ENCODE measurements at places on chromosomes 7 and 10. TPM values are rescaled to one million over a fixed set of nuclear protein-coding genes. Genes with fewer than 3 reads are reported as not detected.

Gene GDF10
- total RNA-seq = not detected

Gene ACTA2
- total RNA-seq = 58.1 TPM

Gene METTL2B
- 33.1 TPM for total RNA-seq

Gene PROSER2
- 6.7 TPM for total RNA-seq

Gene RPEL1
- total RNA-seq = 0.10 TPM

Gene CLCN1
- total RNA-seq = not detected

Gene PPP1R9A
- 18.2 TPM for total RNA-seq

Gene ZNF775
- total RNA-seq = 4.5 TPM

Gene CFAP69
- 2.7 TPM for total RNA-seq

Gene ARHGEF5
- total RNA-seq = 1.3 TPM

Gene TSPAN33
- total RNA-seq = 15.3 TPM

Gene WDR86
- total RNA-seq = 0.11 TPM

Gene GPR146
- total RNA-seq = 2.0 TPM

Gene TUBB8
- 0.31 TPM for total RNA-seq

Gene NDUFB8
- total RNA-seq = 216 TPM

Gene LRIT1
- not detected for total RNA-seq

Gene KCNH2
- not detected for total RNA-seq

Gene FANK1
- not detected for total RNA-seq

Gene PNLIPRP2
- 0.95 TPM for total RNA-seq

Gene SPDYE9
- total RNA-seq = not detected

Gene MTPN
- 71.7 TPM for total RNA-seq

Gene VOPP1
- 55.3 TPM for total RNA-seq

Gene CUL2
- total RNA-seq = 33.1 TPM

Gene RAMP3
- not detected for total RNA-seq

Gene LCOR
- total RNA-seq = 23.7 TPM

Gene UCMA
- total RNA-seq = not detected

Gene NRG3
- not detected for total RNA-seq

Gene CALCR
- total RNA-seq = not detected

Gene PAX4
- total RNA-seq = not detected

Gene CCDC172
- not detected for total RNA-seq

Gene MBLAC1
- 1.8 TPM for total RNA-seq

Gene CDK13
- 40.9 TPM for total RNA-seq

Gene TTYH3
- 26.3 TPM for total RNA-seq

Gene TMEM229A
- total RNA-seq = not detected

Gene LLCFC1
- total RNA-seq = not detected

Gene SLC4A2
- 47.4 TPM for total RNA-seq

Gene ZNF485
- total RNA-seq = 3.4 TPM

Gene OIT3
- total RNA-seq = not detected

Gene CYP2C9
- not detected for total RNA-seq

Gene PRPS1L1
- total RNA-seq = not detected

Gene TAS2R5
- total RNA-seq = 1.7 TPM

Gene GPRIN2
- not detected for total RNA-seq

Gene ZNF33B
- 32.9 TPM for total RNA-seq

Gene NACAD
- total RNA-seq = 0.08 TPM

Gene ABCC2
- 181 TPM for total RNA-seq

Gene TSC22D4
- 7.7 TPM for total RNA-seq

Gene PRF1
- total RNA-seq = 1.00 TPM

Gene TRPV5
- not detected for total RNA-seq

Gene SLC26A5
- total RNA-seq = 0.11 TPM

Gene C10orf67
- not detected for total RNA-seq

Gene PRTFDC1
- not detected for total RNA-seq

Gene SCIN
- not detected for total RNA-seq

Gene ZNF92
- total RNA-seq = 19.0 TPM

Gene MYO3A
- total RNA-seq = not detected

Gene HOXA4
- total RNA-seq = 2.4 TPM

Gene OR6V1
- total RNA-seq = not detected

Gene EEPD1
- 10.0 TPM for total RNA-seq

Gene GCK
- not detected for total RNA-seq

All from HepG2 (cell line).